Activated CD4-positive, alpha-beta T cell treated with anti-CD3 and anti-CD28 coated beads, Interleukin-2, amount 10 ng/mL, durations not matched to agents 24 days and 14 days (primary cell): ENCODE measurements at places on chromosomes 12 and 14. TPM values are rescaled to one million over a fixed set of nuclear protein-coding genes. Genes with fewer than 3 reads are reported as not detected.

The TAC3 gene
- 0.57 TPM in 1 of 2 replicates, not detected in the other for total RNA-seq

- no peak for DNase-seq
Observed at GRCh38 chr14:65214741-65215140, 112.4 kb upstream of the MAX start.

The TRPV4 gene
- not detected in 2 replicates for total RNA-seq

DNA sequence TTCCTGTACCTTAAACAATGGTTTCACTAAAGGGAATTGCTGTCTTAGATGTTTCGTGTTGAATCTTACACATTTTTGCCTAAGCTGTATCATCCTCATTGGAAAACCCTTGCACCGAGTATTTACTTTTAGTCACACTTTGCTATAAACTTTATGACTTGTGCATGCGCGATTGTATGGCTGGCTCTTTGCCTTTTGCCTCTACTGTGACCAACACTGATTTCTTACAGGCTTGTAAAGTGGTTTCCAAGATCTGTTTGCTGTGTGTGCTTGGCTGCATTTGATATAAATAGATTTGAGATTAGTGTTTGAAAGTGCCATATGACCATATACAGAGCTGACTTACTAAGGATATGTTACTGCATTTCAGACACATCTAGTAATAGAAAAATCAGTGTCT is 40.5 kb downstream of the RASSF3 start:
- no peak for DNase-seq

The RNASE2 gene
- total RNA-seq: not detected in 2 replicates

The PLEKHG7 gene
- not detected in 2 replicates for total RNA-seq

The EGLN3 gene
- 17.4 and 17.6 TPM in 2 replicates for total RNA-seq

The KRT74 gene
- not detected in 2 replicates for total RNA-seq

The DPY19L2 gene
- total RNA-seq: 0.61 and 0.80 TPM in 2 replicates

GRCh38 chr12:51677284-51677968 is 86.4 kb downstream of the SCN8A start:
- DNase-seq: no peak

- no peak for DNase-seq
Observed at GRCh38 chr14:44854114-44854513, 107.6 kb downstream of the KLHL28 start.
